ENCODE measurements at places on chromosomes 2 and 18.

DNA sequence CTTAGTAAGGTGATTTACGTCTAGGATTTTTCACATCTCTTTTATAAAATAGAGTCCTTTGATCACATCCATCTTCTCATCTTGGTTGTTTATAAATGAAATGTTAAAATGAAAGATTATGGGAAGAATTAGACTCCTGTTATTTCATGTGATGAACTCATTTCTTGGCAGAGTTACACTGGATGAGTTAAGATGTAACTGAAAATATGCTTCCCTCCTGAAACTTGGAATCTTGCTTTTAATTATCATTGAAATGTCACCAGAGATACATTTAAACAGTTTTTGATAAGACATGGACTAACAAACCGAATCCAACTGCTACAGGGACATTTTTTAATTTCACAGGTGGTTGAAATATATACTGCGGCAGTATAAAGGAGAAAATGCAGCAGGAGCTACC lies 274.0 kb downstream of the DLGAP1 start:
- DNase-seq, result no peak

DNA sequence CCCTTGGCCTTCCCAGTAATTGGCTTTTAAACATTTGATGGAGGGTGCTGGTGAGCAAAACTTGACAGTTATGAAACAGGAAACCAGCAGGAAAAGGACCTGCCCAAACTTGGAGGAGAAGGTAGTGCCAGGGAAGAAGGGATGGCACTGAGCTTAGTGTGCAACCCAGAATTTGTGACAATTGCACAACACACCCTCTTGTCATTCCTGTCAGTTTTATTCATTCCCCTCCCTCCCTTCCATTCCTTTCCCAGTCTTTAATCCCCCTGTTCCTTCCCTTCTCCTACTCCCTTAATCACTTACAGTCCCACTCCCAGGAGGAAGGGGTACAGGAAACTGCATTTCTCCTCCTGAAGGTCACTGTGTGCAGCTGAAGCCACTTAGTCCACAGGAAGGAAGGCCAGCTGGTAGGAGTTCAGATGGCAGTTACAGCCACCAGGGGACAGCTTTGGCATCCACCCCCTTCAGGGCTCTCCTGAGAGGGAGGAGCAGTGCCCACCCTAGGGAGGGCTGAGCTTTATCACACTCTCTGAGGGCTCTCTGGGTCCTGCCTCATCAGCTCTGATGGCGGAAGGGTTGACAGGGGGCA lies 24.0 kb upstream of the SIGLEC15 start:
- DNase-seq, result peak; percentile 43

GRCh38 chr2:3654011-3654410 lies 4.0 kb upstream of the ALLC start:
- no peak for DNase-seq

- DNase-seq, result no peak
Measured at GRCh38 chr2:39667104-39667885, 1.6 kb downstream of the TMEM178A start.

GRCh38 chr2:145017149-145017548 lies 497.2 kb upstream of the ZEB2 start:
- DNase-seq, result no peak

- no peak for DNase-seq
Measured at GRCh38 chr18:6653880-6654279, 75.6 kb upstream of the ARHGAP28 start.

DNA sequence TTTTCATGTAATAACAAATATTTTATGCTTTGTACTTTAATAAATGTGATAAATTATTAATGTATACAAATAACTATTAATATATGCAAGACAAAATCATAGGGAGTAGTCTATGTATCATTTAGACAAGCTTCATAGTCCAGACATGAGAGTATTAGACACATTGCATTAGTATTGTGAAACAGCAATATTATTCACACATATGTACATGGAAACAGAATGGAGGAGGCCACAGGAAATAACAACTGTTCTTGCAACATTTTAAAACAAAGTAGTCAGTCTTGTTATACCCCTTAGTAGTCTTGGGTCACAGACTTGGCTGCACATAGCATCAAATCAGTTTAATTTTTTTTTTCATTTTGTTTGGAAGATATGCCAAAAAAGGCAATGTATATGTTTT lies 15.8 kb downstream of the DSC1 start:
- no peak for DNase-seq

DNA sequence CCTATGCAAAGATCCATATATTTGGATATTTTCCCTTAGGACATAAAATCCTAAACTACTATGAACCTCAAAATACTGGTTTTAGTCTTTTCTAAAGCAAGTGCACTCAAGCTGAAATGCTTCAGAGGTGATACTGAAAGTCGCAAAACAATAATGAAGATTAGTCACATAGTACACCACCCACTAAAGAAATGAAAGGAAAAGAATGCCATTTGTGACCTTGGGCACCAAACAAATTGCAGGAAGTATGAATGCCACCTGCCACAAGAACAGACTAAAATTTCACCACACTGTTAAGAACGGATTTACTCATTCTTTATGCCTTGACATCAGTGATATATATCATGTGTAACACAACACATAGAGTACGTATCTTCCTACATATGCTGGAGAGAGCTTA lies 161.5 kb downstream of the ZNF521 start:
- no peak for DNase-seq

- peak; percentile 94 for DNase-seq
Measured at GRCh38 chr2:3483227-3483985, 35.9 kb downstream of the ADI1 start.

- DNase-seq, result peak; percentile 49
Measured at GRCh38 chr2:120740765-120741524, 5.3 kb downstream of the GLI2 start.

DNA sequence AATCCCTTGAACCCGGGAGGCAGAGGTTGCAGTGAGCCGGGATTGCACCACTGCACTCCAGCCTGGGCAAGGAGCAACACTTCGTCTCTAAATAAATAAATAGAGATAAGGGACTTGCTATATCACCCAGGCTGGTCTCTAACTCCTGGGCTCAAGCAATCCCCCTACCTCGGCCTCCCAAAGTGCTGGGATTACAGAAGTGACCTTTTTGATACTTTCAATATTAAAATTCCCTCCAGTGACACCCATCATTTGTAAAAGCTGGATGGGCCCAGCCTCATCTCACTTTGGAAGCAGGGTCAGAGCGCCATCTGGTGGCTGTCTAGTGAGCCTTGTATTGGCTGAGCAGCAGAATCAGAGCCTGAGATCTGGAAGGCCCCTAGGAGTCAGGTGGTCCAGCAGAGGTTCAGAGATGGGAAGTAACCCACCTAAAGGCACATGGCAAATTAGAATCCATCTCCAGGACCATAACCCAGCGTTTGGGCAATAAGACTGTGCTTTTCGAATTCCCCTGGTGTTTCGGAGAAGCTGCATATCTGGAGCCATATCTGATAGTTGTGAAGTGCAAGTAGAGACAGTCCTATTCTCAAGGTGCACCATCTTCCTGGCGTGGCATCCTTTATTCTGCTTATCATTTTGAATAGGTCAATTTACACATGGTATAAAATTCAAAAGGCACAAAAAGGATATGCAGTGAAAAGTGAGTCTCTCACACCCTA lies 18.3 kb upstream of the SLC35F6 start:
- peak; percentile 74 for DNase-seq

- no peak for DNase-seq
Measured at GRCh38 chr2:102271844-102272243, 39.5 kb upstream of the IL1RL1 start.

DNA sequence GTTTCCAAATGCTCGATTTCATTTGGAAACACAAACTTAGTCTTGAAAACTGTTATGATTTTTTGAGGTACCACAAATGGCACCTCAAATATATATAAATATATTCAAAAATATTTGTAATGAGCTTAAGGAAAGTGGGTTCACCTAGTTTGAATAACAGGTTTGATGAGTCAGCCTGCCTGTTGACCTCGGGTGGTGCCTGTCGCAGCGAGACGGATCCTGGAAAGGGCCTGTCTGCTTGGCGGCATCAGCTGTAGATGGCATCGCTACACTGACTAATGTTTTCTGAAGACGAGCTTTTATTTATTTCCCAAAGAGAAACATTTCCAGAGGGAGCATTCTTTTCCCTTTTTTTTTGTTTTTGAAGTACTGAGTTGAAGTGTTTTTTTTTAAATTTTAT lies 6.9 kb downstream of the ALLC start:
- DNase-seq, result no peak

DNA sequence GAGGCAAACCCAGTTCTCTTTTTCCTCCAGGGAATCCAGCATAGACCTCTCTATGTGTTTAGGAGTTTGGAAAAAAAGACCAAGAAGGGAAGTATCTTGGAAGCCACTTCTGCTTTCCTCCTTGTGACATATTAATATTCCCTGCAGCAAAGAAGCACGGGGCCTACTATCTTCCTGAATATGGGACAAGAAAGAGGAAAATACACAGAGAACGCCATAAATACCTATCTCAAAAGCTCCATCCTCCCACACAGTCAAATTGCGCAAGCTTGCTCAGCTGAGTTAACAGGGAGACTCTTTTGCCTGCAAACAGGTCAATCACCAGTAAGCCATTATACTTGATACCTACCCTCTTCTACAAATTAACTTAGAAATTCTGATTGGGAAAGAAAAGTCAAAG lies 16.7 kb upstream of the RAPH1 start:
- DNase-seq, result peak; percentile 50

GRCh38 chr2:150271952-150272802 lies 215.3 kb downstream of the RND3 start:
- DNase-seq, result peak; percentile 94

- no peak for DNase-seq
Measured at GRCh38 chr18:75133721-75134610, 75.0 kb downstream of the PTGR3 start.

GRCh38 chr2:20738772-20739171 lies 71.8 kb downstream of the GDF7 start:
- no peak for DNase-seq

DNA sequence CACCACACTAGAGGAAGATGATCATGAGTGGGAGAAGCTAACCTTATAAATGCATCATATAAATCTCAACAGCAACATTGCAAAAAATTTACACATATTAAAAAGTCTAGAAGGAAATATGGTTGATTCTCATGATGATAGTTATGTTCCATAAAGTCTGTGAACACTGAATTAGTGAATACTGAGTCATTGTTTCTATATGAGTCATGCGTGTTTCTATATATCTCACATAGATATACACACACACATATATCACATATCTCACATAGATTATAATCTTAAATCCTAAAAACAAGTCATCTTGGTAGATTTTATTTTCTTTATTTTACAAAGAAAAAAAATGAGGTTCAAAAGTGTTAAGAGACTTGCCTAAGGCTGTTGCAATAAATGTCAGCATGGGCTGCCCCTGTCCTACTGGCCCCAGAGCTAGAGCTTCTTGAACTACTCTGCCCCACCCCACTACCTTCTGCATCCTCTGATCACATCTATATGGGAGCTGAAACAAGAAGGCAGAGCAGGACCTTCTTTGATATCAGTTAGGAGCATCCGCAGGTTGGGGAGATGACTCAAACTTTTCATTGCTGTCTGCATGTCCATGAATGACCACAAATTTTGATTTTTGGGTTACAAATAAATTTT lies 81.8 kb upstream of the ADAM23 start:
- no peak for DNase-seq

- DNase-seq, result no peak
Measured at GRCh38 chr2:111710613-111711012, 173.4 kb downstream of the ANAPC1 start.

GRCh38 chr2:99337113-99338028 lies at the start of gene EIF5B:
Gene EIF5B (plus strand): TSS chr2:99337389. CDS start chr2:99337555, 166 bp downstream.
- DNase-seq, result peak; percentile 96

DNA sequence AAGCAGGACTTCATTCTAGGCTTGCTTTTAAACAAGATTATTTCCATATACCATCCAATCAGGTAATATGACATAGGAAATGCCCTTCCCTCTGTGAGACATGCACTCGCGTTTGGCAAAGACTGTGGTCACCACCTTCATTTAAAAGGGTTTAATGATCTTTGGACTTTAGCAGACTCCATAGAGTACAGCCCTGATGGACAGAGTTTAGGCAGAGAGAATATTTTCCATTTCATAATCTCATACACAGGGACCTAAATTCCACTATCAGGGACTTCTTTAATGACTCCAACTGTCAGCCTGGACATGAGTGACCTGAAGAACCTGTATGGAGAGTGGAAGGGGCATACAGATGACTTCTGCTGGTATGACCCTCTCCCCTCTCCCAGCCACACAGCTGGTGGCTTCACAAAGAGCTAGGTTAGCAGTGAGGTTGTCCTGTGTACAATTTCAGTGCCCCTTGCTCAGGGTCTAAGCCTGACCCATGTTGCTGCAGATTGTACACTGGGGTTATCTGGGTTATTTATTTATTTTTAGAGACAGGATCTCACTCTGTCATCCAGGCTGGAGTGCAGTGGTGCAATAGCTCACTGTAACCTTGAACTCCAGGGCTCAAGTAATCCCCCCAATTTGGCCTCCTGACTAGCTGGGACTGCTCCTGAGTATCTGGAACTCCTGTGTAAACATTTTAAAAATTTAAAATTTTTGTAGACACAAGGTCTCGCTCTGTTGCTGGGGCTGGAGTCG lies 59.2 kb downstream of the PTPRM start:
- DNase-seq, result no peak

- DNase-seq, result no peak
Measured at GRCh38 chr2:224999754-225000153, 42.5 kb downstream of the DOCK10 start.

DNA sequence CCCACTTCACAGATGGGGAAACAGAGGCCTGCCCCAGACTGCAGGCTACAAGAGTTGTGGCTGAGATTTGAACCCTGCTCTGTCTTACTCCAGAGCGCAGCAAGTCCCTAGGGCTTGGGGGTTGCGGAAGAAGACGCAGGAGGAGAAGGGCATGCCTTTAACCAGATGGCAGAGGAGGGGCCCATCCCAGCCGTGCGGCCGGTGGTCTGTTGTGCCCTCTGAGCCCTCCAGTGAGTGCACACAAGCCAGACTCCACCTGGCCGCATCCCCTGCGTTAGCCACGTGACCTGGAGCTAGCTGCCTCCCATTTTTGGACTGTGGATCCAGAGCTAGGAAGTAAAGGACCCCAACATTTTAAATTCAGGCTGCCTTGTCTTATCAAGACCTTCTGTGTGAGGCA lies 2.8 kb downstream of the KCNIP3 start:
- no peak for DNase-seq

- no peak for DNase-seq
Measured at GRCh38 chr18:31041271-31042083, 1.1 kb downstream of the DSC3 start.

GRCh38 chr2:240983361-240983995 lies 14.9 kb upstream of the SNED1 start:
- DNase-seq, result peak; percentile 42

Data from fibroblast of skin of right biceps (primary cell).